ENCODE measurements at places on chromosomes 5 and 9.

DNA sequence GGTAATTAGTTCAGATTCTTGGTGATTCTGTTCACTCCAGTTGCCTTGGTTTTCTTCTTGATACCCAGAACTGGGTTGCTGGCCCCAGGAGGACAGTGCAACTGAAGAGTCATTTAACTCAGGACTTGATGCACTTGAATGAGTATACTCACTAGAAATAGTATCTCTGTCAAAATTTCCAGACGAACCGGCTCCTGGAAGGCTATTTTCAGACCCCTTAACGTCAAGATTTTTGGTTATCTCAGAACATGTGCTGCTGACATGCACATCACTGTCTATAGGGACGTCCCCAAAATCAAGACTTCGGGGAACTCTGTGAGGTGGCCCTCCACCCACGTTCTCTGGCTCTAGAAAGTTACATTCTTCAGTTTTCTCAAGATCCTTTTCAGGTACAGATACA is 56.7 kb upstream of the PCA3 start:
- DNase-seq = no peak

DNA sequence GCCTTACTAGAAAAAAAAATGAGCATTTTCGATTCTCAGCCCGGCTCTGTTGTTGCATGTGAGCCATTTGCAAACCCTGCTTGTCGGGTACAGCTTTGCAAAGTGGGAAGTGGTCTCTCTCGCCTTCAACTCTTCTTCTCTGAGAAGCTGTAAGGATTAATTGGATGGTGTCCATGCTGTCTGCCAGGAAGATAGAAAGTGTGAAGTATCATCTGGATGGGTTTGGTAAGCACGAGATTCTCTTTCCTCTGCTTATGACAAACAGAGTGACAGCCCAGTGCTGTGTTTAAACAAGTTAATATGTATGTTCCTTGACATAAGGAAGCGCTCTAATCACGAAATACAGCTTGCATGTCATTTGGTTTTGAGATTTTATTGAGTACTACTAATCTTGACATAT is 109.1 kb upstream of the SPATA31D4 start:
- no peak for DNase-seq

GRCh38 chr5:163473635-163474243 is 13.3 kb downstream of the HMMR start:
- DNase-seq = no peak

GRCh38 chr5:135461481-135462151 is 9.5 kb upstream of the TIFAB start:
- DNase-seq = no peak
